ENCODE measurements at places on chromosomes 12 and 14. TPM values are rescaled to one million over a fixed set of nuclear protein-coding genes. Genes with fewer than 3 reads are reported as not detected.

Gene GALNT9
- 0.05 TPM for polyA plus RNA-seq

Gene SYT1
- polyA plus RNA-seq, result 0.20 TPM

Gene TTC9
- polyA plus RNA-seq, result 0.95 TPM

Gene HOXC9
- not detected for polyA plus RNA-seq

Gene NPC2
- 170 TPM for polyA plus RNA-seq

Gene TCL1B
- polyA plus RNA-seq, result not detected

Gene PIP4K2C
- 8.7 TPM for polyA plus RNA-seq

Gene SLC38A1
- polyA plus RNA-seq, result 20.8 TPM

Gene TAS2R19
- polyA plus RNA-seq, result 0.57 TPM

Gene SIRT4
- polyA plus RNA-seq, result 6.0 TPM

Gene PTCSC3
- polyA plus RNA-seq, result not detected

Gene C3AR1
- polyA plus RNA-seq, result 2.4 TPM

Gene DLGAP5
- 0.02 TPM for polyA plus RNA-seq

Gene KRT79
- 0.09 TPM for polyA plus RNA-seq

Gene CINP
- polyA plus RNA-seq, result 38.2 TPM

Data from right cardiac atrium (tissue), 5 donors.